CD4-positive, alpha-beta T cell treated with Interleukin-6 at 100 ng/mL for 8 hours (primary cell): ENCODE measurements at places on chromosomes 3 and 15.

- DNase-seq, result no peak
Measured at GRCh38 chr3:42117175-42118008, 26.2 kb downstream of the TRAK1 start.

DNA sequence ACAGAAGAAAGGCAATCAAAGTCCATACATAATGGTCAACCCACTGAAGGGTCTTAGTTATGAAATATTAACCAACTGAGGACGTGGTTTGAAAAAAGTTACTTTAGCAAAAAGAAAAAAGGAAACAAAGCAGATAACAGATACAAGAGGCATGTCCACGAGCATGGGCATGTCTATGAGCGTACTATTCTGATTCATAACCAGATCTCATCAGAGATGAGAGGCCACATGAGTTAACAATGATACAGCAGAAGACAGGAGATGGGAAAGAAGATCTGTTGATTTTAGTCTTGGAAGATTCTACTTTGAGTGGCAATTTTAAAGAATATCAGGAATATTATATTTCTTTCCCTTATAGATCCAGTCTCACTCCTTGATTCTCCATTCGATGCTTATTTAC, 262.9 kb upstream of the SLITRK3 start:
- DNase-seq, result no peak

DNA sequence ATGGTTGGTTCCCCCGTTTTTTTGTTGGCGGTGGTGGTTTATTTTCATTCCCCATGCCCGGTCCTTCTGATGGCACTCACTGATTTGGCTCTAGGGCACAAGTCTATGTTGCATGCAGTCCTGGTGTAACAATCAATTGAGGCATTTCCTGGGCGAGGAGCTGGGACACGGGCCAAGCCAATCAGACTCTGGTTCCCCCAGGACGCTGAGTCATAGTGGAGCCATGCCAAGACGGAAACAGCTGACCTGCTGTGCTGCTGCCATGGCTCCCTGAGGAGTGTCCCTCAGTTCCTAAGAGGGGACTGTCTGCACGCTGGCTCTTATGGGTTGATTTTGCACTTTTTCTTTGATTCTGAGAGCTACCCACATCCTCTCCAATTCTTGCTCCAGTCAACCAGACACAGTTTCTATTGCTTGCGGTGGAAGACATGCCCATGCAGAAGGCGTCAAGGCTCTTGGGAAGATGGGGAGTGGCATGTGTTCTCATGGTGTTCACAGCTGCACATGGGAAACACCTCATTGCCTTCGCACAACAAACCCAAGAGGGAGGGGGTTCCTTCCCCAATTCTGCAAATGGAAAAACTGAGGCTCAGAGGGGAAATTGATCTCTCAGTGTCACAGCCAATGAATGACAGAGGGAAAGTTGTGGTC, 28.3 kb upstream of the ALDH1L1 start:
- no peak for DNase-seq

- DNase-seq, result no peak
Measured at GRCh38 chr15:39934397-39935071, 619 bp downstream of the EIF2AK4 start.

- no peak for DNase-seq
Measured at GRCh38 chr15:66906668-66907614, 158.5 kb upstream of the SMAD3 start.

DNA sequence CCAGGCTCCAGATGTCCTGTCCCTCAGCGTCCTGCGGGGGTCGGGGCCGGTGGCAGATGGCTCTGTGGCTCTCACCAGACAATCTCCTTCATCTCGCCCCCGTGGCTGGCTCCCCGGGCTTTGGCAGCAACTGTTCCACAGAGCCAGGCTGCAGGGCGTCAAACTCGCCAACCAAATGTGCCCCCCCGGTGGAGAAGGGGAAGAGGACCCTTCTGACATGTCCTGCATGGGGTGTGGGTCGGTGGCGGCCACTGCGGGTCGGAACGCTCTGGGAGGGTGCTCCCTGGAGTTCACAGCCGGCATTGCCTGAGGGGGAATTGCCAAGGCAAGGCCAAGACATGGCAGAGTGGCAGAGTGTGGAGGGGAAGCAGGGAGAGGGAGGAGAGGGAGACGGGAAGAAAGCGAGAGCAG, 36.0 kb downstream of the BDH1 start:
- no peak for DNase-seq

DNA sequence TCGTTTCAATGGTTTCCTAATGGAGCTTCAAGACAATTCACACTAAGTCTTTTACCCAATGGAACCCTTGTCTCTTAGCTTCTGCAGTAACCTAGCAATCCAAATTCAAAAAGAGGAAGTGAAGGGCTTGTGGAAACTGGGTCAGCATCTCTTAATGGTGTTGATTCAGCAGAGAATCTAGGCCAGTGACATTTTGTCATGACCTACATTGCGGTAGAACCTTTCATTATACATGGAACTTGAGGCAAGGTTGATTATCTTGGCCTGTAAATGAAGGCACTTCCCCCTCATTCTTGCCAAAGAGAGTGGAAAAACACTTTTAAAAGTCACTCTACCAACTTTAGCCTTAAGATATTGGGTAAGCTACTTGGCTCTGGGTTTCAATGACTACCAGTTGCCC, 42.8 kb downstream of the C2CD4B start:
- DNase-seq, result peak; percentile 38

GRCh38 chr3:156507285-156507684, 47.6 kb downstream of the SSR3 start:
- no peak for DNase-seq

- no peak for DNase-seq
Measured at GRCh38 chr3:62954580-62954979, 79.4 kb upstream of the CADPS start.

- DNase-seq, result no peak
Measured at GRCh38 chr3:123586968-123587367, 2.1 kb upstream of the HACD2 start.

GRCh38 chr15:43312378-43312777, 18.0 kb downstream of the LCMT2 start:
- no peak for DNase-seq

DNA sequence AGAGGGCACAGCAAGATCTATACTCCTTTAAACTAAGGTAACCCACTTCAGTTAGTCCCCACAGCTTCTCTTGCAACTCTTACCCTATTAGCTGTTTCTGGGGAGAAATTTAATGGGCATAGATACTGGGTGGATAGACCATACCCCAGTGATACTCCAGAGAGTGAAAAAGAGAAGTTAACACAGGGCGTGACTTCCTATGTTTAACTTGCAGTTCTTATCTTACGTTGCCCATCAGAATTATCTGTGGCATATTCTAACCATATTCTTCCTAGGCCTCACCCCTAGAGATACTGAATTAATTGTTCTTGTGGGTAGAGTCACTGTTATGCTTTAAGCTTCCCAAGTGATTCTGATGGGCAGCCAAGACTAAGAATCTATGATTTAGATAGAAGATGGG, 485.4 kb upstream of the TPRG1 start:
- no peak for DNase-seq

GRCh38 chr15:56978898-56979662, 60.6 kb downstream of the TCF12 start:
- no peak for DNase-seq

DNA sequence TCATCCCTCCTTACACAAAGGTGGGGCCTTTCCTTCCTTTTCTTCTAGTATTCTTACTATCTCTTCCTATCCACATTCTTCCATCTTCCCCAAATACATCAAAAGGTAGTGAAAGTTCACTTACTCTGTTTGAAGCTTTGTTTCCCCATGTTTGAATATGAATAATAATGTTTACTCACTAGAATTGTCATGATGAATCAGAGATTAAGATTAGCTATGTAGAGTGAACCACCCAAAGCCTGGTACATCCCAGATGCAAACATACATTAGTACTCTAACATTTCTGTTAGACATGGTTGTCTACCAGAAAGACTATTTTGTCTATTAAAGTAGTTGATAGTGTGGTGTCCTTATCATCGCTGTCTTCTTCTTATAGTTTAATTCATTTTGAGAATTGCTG, 327.1 kb upstream of the TBC1D5 start:
- no peak for DNase-seq

DNA sequence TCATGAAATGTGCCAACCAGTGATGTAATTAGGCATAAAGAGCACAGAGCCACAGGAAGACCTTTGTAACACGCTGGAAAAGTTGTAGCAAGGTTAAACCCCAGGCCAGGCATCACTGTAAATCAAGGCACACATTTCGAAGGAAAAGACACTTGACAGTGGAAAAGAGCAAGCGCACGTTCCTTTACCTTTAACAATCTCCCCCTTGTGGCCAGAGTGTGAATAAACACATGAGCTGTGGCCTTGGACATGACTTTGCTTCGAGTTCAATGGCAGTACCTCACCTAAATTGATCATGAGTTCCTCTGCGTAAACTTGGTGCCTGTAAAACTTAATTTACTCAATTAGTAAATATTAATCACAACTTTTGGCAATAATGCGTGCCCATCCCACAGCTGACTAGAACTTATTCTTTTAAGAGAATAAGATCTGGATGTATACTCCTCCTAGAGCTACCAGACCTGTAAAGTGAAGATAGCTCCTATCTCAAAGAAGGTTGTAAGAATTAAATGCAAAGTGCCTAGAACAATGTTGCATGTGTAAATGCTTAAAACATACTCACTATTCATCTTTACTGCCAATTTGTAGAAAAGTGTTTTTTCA, 757.0 kb upstream of the NECTIN3 start:
- DNase-seq, result peak; percentile 67

- no peak for DNase-seq
Measured at GRCh38 chr3:46082849-46083248, 55.6 kb upstream of the XCR1 start.

DNA sequence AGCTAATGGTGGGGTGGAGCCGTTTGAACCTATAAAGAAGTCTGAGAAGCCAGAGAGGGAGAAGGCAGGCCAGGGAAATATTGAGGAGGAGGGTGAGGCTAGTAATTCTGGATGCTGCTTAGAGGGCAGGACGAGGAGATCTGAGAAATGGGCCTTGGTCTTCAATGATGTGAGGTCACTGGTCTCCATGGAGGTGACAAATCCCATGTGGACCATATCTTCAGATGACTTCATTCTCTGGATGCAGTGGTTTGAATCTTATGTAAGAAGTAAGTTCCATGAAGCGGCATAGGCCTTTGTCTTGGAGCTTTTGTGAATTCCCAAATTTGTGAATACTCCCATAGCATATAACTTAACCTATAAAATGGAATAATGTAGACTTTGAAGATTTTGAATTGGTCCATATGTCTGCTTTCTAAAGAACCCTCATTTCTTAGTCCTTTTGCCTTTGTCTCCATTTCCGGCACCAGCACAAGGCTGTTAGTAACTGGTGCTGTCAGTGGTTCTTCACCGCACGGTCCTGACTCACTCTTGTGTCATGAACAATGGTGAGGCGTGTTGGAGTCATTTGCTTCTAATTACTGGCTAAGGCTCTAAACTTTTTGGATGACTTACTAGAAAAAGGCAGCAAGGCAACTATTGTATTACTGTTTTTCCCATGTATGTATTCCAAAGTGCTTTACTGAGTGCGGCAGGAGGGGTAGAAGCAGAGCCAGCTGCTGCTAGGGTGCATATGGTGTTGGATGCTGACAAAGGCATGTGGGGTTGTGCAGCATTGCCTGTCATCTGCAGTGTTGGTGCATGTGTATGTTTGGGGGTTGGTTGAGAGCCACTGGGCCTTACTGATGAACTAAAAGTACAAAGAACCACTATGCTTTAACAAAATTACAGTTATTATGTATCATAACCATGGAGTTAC, 279.3 kb upstream of the C2CD4B start:
- DNase-seq, result no peak

DNA sequence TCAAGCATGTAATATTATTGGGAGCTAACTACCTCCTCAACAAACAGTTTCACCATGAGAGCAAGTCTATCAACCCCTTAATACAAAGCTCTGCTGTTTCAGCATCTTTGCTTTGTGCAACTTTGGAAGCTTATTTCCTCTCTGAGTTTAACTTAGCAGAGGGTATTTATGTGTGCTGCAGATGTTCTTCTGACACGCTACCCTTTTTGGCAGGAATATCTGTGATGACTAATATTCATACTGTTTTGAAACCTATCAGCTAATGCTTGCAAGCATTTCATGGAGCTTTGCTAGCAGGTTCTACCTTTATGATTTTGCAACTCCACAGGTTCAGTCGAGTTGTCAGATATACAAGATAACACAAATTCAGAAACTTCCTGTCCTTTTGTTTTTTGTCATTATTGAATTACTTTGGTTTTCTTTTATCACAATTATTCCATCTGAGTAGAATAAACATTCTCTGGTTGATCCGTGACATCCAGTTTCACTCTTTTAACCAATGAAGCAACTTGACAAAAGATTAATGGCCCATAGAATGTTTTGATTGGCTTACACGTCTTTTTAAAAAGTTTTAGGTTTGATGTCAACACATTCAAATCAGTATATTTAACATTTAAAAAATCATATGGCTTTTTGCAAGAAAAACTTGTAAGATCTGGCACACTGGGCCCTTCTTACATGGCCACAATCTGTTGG, 1.7 kb upstream of the SLC9A9 start:
- DNase-seq, result peak; percentile 33

- DNase-seq, result no peak
Measured at GRCh38 chr3:11078826-11079515, 75.3 kb upstream of the HRH1 start.

DNA sequence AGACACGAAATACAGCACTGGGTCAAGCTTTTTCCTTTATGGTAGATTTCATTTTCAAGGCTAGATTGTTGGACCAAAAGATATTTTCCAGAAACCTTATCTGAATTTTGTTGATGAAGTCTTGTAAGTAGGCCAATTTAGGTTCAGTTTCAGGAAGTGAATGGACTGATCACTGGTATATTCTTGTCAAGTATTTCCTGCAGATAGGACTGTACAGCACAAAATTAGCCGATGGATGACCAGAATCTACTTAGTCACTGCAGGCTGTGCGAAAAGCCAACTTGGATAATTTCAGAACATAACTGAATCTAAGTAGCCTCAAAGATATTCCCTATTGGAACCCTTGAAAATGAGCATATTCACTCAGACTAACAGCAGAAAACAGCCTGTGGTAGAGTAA, 206.5 kb downstream of the NR1D2 start:
- DNase-seq, result no peak

DNA sequence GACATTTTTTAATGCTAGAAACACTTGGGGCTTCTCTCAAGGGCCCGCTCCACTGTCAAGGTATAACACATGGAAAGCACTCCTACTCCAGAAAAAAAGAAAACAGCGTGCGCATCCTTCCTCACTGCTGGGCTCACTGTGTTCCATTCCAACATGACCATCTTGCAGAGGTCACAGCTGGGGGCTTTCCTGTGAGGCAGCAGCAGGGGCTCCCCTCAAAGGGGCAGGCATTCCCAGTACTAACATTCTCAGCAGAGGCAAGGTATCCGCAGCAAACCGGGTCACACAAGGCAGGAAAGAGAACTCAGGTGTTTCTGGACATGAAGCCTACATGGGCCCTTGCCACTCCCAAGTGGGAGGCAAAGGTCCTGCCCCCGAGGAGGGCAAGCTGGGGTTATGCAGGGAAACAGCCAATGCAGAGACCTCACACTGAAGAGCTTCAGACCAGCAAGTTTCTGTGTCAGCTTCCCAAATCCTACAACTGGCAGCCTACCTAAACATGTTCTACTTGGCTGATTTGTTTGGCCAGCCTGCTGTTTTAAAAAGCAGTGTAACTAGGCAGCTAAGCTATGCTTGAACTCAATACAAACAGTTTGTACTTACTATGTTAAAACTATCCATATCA, 6.4 kb downstream of the BDH1 start:
- no peak for DNase-seq
